H54 (cell line): ENCODE measurements at places on chromosomes 6 and 20.
A peak's percentile ranks its signal among the peaks of the same experiment; 100 is the strongest.

GRCh38 chr6:73078908-73079610 is 146.2 kb downstream of the KHDC1L start:
- DNase-seq = no peak

DNA sequence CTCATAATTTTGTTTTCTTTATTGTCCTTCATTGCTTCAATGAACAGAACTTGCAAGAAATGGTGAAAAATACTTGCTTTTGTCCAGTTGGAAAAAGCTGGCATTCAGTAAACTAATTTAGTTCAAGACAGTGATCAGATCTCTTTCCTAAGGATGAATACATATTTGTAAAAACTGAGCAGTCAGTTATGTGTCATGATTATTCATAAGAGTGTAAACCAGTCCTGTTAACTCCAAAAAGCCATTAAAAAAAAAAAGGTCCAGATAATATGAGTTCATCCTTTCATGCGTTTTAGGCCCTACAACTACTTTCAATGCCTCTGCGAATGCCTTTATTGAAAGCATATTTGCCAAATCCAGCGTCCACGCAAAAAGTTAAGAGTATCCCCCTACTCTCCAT is 609 bp downstream of the PGM3 start:
- peak; percentile 15 for DNase-seq

DNA sequence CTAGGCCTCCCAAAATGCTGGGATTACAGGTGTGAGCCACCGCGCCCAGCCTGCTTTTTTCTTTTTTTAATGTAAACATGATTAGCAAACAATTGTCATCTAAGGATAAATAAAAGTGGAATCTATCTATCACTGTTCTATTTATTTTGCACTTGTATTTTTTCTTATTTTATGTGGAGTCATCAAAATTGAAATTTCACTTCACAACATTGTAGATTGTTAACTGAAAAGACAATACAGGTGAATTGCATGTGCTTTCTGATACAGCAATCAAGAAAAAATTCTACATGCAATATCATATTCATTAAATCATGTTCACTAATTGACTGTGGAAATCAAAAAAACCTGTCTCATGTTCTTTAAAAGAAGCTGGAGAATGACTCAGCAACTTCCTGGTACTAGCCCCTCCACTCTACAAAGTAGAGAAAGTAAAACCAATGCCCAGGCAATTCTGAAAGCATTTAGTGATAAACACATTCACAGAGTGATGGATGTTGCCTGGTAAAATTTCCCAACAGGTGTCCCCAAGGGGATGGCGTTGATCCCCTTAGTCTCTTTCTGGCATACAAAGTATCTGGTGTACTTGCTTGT is 10.7 kb upstream of the RFX6 start:
- DNase-seq = no peak

DNA sequence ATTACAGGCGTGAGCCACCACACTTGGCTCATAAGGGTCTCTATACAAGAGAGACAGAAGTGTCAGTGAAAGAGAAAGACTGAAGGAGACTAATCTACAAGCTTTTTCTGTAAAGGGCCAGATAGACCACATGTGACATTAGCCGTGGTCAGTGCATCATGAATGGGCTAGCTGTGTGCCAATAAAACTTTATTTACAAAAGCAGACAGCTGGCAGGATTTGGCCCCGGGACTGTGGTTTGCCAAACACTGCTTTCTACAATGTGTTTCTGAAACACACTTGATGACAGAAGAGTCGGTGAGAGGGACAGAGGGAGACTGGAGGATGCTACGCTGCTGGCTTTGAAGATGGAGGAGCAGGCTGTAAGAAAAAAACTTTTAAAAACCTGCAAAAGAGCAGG is 285.4 kb downstream of the TFAP2C start:
- DNase-seq = no peak

DNA sequence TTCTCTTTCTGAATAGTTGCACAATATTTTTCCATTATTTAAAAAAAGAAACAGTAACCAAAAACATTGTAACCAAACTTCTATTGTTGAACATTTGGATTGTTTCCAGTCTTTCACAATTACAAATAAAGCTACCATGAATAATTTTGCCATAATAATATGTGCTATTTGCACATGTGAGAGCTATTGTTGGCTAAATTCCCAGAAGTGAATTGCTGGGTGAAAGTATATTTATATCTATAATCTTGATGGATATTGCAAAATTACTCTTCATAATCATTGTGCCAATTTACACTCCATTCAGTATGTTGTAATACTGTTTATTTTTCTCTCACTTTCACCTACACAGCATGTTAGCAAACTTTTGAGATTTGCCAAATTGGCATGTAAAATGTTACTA is 36.6 kb upstream of the SLC22A16 start:
- DNase-seq = no peak

DNA sequence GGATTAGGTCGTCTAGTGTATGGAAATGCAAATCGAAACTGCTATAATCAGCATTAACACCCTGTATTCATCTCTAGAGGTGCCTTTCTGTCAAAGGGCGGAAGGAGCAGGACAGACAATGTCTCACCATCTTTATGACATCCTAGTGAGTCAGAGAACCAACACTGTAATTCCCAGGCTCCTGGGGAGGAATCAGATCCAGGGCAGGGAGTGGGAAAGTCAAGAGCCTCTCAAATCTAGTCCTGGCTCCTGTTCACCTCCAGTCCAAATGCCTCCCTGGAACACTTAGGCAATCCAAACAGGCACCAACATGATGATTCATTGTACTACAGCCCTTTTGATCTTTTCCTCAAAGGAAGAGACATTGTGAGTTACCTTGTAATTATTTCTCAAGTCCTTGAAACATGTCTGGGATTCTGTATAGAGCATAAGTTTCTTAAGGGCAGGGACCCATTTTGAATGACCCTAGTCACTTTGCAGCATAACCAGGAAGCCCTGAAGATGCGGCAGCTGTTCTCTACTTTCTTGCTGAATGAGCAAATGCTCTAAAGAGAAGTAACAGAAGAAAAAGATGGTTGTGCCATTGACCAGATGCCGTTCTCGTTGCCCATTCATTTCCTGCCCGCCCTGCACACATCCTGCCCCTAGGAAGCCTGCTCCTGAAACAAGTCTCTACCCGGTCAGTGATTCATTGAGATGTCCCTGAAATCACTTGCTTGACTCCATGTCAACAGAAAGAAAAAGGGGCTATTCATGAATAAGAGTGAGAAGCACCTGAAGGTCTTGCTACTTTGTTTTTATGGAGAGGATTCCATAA is 112.8 kb upstream of the JARID2 start:
- peak; percentile 75 for DNase-seq

DNA sequence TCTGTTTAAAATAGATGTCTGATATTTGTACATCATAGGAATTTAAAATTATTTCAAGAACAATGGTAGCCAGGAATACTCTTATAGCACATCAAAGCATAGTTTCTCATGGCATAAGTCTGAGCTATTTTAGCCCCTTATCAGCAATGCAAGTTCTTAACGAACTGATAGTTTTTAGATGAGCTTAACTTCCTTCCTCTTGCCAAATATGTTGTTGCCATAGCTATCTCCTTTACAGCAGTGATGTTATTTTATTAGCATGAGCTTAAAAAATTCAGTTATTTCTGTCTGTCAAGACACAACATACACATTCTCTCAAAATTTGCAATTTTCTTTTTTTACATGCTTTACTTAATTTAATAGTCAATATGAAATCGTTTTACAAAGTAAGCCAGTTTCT is 867.2 kb downstream of the PHF3 start:
- no peak for DNase-seq

GRCh38 chr6:33082702-33083101 is 6.9 kb downstream of the HLA-DPB1 start:
- DNase-seq = peak; percentile 15

- DNase-seq = no peak
Measured at GRCh38 chr6:109081516-109082187, 13.0 kb downstream of the SESN1 start.

GRCh38 chr6:35533981-35534380 is 21.3 kb upstream of the TULP1 start:
- DNase-seq = no peak
